ENCODE measurements at places on chromosomes 1 and 21.

- no peak for DNase-seq
Measured at GRCh38 chr1:22224091-22224490, 81.2 kb upstream of the WNT4 start.

DNA sequence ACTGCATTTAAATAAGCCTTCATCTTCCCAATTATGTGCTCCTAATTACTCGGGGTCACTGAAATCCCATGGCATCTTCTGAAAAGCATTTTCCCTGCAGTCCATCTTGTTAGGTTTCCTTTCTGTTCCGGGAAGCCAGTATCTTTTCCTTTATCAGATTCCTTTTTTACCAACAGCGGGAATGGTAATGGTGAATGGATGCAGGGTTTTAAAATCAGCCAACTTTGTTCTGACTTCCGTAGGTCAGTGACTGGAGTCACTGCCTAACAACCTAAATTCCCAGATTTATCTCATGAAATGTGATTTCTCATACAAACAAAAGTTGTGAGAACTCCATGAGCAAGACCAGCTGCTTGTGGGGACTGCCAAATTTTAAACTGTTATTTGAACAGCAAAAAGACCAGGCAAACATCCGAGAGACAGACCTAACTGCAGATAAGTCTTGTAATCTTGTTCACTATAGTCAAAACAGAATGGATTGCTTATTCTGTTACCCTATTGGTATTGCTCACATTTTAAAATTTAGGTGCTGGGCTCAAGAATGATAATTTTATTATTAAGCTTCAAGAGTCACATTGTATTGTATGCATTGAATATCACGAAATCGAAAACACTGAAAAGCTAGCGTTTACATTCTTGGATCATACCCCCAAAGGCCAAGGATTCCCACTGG, 1.2 kb upstream of the RWDD3 start:
- DNase-seq, result no peak

GRCh38 chr1:234986750-234987414, 141.8 kb downstream of the TOMM20 start:
- DNase-seq, result no peak

GRCh38 chr1:224339442-224340033, 9.6 kb upstream of the NVL start:
- no peak for DNase-seq

DNA sequence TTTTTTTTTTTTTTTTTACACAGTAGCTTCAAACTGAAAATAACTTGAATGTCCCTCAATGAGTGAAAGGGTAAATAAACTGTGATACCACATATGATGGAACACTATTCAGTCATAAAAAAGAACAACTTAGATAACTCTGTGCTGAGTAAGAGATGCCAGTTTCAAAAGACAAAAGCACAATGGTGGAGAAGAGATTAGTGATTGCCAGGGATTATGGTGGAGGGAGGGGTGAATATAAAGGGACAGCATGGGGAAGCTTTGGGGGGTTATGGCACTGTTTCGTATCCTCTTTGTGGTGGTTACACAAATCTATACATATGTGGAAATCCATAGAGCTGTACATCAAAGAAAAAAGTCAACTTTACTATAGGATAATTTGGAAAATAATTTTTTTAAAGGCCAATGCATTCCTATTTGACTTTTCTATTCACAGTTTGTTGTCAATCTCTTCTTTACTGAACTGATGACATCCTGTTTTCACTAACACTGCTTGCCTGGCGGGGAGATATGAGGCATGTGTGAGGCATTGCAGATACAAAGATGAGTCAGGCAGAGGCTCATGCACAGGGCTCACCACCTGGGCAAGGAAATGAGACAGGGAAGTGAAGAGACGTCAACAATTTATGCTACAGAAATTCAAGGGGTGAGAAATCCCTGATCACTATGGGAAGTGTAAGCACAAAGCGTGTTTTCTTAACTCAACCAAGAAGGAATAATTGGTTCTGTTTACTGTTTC, 302.7 kb downstream of the DUSP10 start:
- DNase-seq, result no peak

GRCh38 chr21:38957575-38958322, 152.0 kb downstream of the ETS2 start:
- DNase-seq, result no peak

- DNase-seq, result no peak
Measured at GRCh38 chr1:161707503-161707902, 474 bp downstream of the FCRLA start.

DNA sequence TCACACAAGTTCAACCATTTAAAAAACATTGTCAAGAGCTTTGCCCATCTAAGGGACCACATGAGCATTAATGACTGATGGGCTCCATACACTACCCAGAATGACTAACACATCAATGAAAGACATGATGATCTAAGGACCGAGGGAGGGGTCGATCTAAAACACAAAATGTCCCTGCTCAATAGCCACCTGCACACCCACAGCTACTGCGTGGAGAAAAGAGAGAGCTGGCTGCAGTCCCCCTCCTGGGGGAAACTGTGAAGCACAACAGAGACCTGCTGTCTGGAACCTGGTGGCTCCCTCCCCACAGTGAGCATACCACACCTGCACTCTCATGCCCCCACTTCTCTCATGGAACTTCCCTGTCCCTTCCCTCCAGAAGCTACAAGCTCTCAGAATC, 130.1 kb upstream of the ERG start:
- DNase-seq, result no peak

DNA sequence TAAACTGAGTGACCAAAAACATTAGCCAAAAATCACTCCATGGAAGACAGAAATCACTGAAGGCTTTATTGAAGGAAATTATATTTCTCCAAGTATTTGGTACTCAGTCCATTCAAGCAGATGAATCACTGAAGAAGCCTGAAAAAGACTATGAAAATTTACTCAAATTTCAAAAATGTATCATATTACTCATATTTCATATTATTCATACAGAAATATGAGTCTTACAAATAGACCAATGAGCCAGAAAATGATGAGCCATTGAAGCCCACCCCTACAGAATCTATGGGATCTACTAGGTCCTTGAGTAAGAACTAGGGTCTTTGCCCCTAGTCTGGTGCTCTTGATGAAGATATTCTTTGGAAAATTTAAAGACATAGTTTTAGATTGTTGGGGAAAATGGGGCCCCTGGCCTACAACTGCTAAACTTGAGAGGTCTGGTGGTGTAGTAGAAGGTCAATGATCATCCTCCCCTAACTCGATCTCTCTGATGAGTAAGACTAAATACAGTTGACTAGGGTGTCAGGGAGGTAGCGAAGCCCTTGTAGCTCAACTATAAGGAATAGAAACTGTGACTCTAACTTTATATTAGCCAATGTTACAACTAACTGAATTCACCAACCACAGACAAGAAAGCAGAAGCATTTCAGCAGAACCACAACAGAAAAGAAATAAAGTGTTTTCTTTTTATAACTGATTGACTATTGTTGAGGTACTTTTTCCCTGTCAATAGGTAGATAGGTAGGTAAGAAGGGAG, 81.0 kb downstream of the NOTCH2 start:
- no peak for DNase-seq

DNA sequence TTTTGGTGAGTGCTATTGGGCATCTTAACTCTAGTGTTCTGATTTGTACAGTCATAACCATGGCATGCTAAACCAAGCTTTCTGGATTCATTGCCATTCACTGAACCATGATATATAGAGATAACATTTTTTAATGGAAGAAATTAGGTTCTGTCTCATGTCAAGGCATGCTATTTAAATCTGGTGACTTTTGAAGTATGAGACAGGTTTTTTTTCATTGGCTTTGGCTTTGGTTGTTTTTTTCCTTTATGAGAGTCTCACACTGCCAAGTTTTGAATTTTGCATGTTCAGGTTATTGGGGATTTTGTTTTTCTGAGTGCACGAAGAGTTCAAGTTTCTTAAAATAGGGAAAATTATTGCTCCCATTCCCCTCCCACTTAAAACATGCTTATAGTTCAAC, 141.3 kb upstream of the ADAMTS5 start:
- DNase-seq, result no peak

GRCh38 chr1:179142889-179143299, 61.0 kb downstream of the TOR3A start:
- DNase-seq, result no peak

- DNase-seq, result no peak
Measured at GRCh38 chr1:209703834-209704504, 677 bp upstream of the HSD11B1 start.

DNA sequence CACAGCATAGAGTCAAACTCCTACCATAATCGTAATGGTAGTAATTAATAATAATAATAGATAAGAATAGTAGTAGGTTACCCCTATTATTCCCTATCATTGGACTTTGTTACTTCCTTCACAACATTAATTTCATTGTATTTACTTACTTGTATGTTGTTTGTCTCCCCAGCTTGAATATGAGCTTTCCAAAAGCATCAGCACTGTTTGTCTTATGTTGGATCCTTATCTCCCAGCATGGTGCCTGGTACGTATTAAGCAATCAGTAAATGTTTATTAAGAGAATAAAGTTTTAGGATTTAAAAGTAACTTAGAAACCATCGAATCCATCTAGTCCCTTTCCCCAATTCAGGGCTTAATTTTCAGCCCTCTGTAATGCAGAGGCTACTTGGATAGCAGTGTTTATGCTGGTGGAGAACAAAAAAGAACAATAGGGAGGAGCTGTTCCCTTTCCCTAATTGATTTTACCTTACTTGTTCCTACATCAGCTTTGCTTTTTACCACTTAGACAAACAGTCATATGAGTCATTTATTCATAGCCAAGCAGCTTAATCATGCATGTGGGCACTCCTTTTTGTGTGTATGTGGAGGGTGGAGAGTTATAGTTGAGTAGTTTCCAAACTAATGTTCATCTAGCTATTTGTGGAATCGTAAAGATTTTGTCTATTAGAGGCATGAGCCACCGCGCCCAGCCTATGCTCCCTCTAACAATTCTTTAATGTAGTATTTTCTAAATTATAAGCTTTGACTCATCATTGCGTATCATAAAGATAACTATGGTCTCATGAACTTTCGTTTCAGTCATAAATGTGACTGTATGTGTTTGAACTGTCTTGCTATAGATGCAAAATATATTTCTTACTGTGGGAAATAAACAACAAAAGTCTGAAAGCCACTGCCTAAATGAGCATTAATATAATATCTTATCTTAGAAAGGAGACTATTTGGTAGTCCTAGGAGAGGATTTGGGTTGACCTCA, 20.9 kb upstream of the DR1 start:
- no peak for DNase-seq

- no peak for DNase-seq
Measured at GRCh38 chr1:6347641-6348487, 45.7 kb downstream of the ACOT7 start.

GRCh38 chr1:206982216-206982615, 12.0 kb upstream of the FCAMR start:
- DNase-seq, result peak; percentile 57

- DNase-seq, result no peak
Measured at GRCh38 chr1:83500987-83501591, 497.8 kb downstream of the TTLL7 start.

DNA sequence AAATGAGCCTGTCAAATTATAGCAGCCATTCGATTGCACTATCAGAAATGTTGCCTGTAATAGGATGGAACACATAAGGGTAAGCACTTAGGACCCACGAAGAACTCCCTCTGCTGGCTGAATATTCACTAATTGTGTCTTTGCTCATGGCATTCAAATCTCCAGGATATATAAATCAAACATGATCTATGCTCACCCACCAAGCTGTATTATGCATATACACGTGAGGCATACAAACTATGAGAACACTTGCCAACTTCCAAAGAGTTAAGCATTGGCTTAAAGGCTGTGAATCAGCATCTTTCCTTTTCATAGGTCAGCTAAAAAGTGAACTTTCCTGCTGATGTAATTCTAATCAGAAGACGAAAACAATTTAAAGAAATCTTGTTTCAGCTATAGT, 34.5 kb downstream of the TMPRSS15 start:
- DNase-seq, result no peak

DNA sequence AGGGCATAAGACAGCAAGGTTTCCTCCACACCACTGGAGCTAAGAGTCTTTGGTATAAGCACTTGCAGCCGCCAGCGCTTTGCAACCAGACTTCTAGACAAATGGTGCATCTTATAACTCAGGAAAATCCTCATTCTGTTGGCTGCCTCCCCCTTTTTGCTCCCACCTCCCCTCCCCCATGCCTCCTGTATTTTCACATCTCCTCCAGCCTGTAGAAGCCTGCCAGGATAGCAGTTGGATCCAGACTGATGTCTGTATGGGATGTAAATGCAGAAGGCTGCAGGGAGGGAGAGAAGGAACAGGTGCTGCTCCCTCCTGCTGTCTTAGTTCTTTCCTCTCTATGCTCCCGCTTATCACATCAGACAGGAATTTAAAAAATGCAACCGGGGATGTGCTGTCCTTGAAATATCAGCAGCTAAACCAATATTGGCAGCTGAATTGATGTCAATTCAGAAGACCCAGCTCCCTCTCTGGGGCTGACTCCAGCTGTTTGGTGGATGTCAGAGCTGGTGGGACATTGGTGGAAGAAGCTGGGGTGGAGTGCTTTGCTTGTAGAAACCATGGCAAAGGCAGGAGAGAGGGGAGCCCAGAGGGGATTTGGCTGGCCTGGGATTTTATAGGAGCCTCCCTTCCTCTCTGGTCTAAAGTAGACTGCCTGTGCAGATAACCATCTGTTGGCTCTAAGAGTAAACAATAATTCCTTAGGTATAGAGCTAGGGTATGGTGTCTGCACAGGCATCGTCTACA, 53.5 kb downstream of the NFASC start:
- DNase-seq, result no peak

- DNase-seq, result no peak
Measured at GRCh38 chr1:105684714-105685113, 1371.8 kb upstream of the PRMT6 start.

DNA sequence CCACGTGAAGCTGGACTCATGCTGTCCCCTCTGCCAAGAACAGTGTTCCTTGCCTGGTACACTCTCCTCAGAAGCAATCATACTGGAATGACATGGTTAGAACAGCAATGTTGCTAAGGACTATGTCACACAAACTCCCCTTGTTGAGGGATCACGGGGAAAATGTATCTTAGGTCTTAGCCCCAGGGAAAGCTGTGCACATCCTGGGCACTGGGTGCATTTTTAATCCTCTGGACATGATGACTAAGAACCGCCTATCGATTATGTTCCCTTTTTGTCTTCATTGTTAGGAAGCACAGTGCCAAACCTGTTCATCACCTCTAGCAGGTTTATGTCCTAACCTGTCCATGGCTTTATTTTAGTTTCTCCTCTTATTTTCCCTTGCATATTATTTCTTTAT, 115.1 kb downstream of the HIVEP3 start:
- DNase-seq, result no peak

- no peak for DNase-seq
Measured at GRCh38 chr1:72434070-72434469, 151.7 kb upstream of the NEGR1 start.
